ENCODE measurements at places on chromosomes 1 and 21. TPM values are rescaled to one million over a fixed set of nuclear protein-coding genes. Genes with fewer than 3 reads are reported as not detected.

The TAF1A gene
- total RNA-seq: 6.5 TPM

The HSD3B2 gene
- not detected for total RNA-seq

The CELA3A gene
- not detected for total RNA-seq

The FCAMR gene
- not detected for total RNA-seq

The SYTL1 gene
- not detected for total RNA-seq

The LGR6 gene
- not detected for total RNA-seq

The FAM72D gene
- total RNA-seq: 0.68 TPM

The LAPTM5 gene
- total RNA-seq: not detected

The LCE1A gene
- not detected for total RNA-seq

The ATP5IF1 gene
- 199 TPM for total RNA-seq

The GPR25 gene
- not detected for total RNA-seq

The OR2L13 gene
- total RNA-seq: not detected

The C1orf116 gene
- total RNA-seq: not detected

The CD101 gene
- under 0.01 TPM for total RNA-seq

The C1orf50 gene
- 3.2 TPM for total RNA-seq

The OPTC gene
- not detected for total RNA-seq

The LCE1C gene
- total RNA-seq: not detected

The RGS21 gene
- total RNA-seq: not detected
